Kidney epithelial cell (primary cell): ENCODE measurements at places on chromosomes 5 and 9. TPM values are rescaled to one million over a fixed set of nuclear protein-coding genes. Genes with fewer than 3 reads are reported as not detected.
A peak's percentile ranks its signal among the peaks of the same experiment; 100 is the strongest.

CCDC171 gene
- total RNA-seq = 3.3 and 5.0 TPM in 2 replicates

DNA sequence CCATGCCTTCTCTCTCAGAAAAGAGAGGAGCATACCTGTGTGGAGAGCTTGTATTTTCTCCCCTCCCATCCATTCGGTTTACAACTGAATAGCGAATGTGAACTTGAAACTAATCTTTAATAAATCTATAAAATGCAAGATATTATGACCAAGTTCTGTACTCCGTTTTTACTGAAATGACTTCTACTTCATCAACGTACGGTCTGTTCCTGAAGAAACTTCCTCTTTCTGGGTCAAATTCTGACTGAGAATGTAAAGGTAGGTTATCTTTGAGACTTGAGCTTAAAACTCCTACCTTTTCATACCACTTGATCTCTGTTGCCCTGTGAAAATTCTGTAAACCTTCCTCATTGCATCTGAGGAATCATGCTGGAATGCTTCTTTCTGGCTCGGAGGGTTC lies 4.2 kb upstream of the CTNNAL1 start:
- no peak for DNase-seq

DNA sequence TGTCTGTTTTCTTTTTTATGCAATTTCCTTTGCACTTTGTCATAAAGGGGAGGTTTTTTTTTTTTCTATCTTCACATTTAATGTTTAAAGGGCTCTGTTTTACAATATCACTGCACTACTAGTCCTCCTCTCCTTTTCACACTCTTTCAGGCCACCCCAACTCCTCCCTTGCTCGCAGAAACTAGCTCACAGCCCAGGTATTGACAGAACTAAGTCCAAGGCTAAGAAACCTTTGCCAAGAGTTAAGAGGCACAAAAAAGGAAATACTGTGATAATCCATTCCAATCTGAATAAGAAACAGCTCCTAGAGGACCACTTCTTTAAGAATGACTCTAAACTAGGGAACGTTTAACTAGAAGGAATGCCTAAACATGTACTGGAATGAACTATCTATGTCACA lies 1.1 kb upstream of the FGF10 start:
- DNase-seq = no peak

GRCh38 chr9:137435980-137436760 lies 5.0 kb downstream of the ENTPD8 start:
- peak; percentile 71 for DNase-seq
